ENCODE measurements at places on chromosomes 3 and 15. TPM values are rescaled to one million over a fixed set of nuclear protein-coding genes. Genes with fewer than 3 reads are reported as not detected.

GRCh38 chr15:73956743-73957135, 30.5 kb downstream of the LOXL1 start:
- peaks cover 20% of the 10 kb centered on the region for H3K4me1 ChIP-seq
- no peak overlapping the region for H3K4me3 ChIP-seq
- DNase-seq, result no peak
- no peaks in the 10 kb centered on the region for H3K36me3 ChIP-seq
- H3K27ac ChIP-seq, result peak overlapping the region; percentile 80
- no peaks in the 10 kb centered on the region for H3K27me3 ChIP-seq

- no peak for DNase-seq
- peaks cover 8% of the 10 kb centered on the region for H3K4me1 ChIP-seq
- no peak overlapping the region for H3K27ac ChIP-seq
- peaks cover 16% of the 10 kb centered on the region for H3K36me3 ChIP-seq
- H3K4me3 ChIP-seq, result no peak overlapping the region
Measured at GRCh38 chr15:42184736-42185135, 23.4 kb downstream of the VPS39 start.

DNA sequence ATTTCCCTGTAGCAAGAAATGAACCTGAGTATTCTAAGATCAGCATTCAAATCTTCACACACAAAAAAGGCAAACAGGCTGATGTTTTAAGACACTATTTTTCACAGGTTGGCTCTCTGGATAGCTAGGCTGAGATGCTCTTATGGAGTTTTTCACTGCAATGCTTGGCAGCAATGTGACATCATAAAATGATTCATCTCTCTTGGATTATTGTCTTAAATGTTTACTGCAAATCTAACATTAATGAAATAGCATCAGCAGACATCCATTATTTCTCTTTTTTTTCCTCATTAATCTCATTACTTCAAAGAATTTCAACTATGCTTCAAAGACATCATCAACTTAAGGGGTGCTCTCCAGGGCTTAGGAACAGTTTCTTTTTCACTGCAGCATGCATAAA, 23.6 kb upstream of the SSUH2 start:
- no peak overlapping the region for H3K4me3 ChIP-seq
- H3K4me1 ChIP-seq, result no peaks in the 10 kb centered on the region
- no peak for DNase-seq
- H3K36me3 ChIP-seq, result no peaks in the 10 kb centered on the region
- H3K27ac ChIP-seq, result no peak overlapping the region
- H3K27me3 ChIP-seq, result peaks cover 30% of the 10 kb centered on the region

GRCh38 chr3:24139463-24140412, 194.7 kb downstream of the NR1D2 start:
- H3K4me3 ChIP-seq, result no peak overlapping the region
- H3K27me3 ChIP-seq, result no peaks in the 10 kb centered on the region
- H3K27ac ChIP-seq, result no peak overlapping the region
- no peak for DNase-seq

- peaks cover 5% of the 10 kb centered on the region for H3K27me3 ChIP-seq
- H3K4me3 ChIP-seq, result no peak overlapping the region
- H3K4me1 ChIP-seq, result peaks cover 5% of the 10 kb centered on the region
- H3K27ac ChIP-seq, result no peak overlapping the region
Measured at GRCh38 chr15:33737687-33738601, 230.4 kb upstream of the CHRM5 start.

The MB21D2 gene
- 12.3 TPM for total RNA-seq

- no peak overlapping the region for H3K27ac ChIP-seq
- H3K4me1 ChIP-seq, result no peaks in the 10 kb centered on the region
- peaks cover 13% of the 10 kb centered on the region for H3K27me3 ChIP-seq
- H3K4me3 ChIP-seq, result no peak overlapping the region
Measured at GRCh38 chr3:39705351-39705900, 104.0 kb upstream of the MYRIP start.

DNA sequence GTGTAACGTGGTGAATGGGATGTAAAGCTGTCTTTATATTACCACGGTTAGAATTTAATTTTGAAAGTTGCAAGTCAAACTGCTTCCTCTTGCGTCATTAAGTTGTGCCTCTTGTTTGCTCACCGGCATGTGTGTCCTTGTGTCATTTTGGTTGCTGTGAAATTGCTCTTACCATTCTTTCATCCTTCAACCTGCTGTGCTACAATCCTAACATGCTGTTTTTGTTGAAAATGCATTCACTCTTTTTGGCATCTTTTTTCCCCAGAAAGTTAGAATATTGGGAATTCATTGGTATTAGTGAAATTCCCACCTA, 164.7 kb downstream of the PGPEP1L start:
- DNase-seq, result no peak
- H3K27me3 ChIP-seq, result no peaks in the 10 kb centered on the region
- H3K4me1 ChIP-seq, result peaks cover 8% of the 10 kb centered on the region
- H3K4me3 ChIP-seq, result no peak overlapping the region

The OR5K2 gene
- total RNA-seq, result not detected

GRCh38 chr15:47971637-47972036, 149.2 kb upstream of the SLC24A5 start:
- no peak overlapping the region for H3K4me3 ChIP-seq
- DNase-seq, result no peak
- no peak overlapping the region for H3K27ac ChIP-seq

- H3K36me3 ChIP-seq, result peaks cover 3% of the 10 kb centered on the region
- H3K4me1 ChIP-seq, result peaks cover 10% of the 10 kb centered on the region
- DNase-seq, result no peak
- H3K27ac ChIP-seq, result no peak overlapping the region
Measured at GRCh38 chr3:146222204-146223046, 28.5 kb downstream of the PLSCR4 start.

DNA sequence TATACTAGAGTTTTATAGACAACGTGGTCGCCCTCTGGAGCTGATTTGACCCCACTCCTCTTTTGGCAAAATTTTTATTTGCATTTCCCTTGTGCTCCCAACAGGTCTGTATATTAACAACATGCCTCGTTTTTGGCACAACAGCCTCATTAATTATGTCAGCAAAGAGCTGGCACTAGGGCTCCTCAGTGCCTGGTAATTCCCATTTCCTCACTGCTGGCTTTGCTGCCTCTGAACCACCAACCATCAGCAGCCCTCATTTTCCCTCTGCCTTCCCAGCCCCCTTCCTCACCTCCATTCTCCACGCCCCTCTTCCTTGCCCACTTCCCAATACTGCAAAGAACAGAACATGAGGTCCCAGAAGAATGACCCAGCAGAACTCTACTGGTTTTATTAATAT, 204.8 kb downstream of the ABHD5 start:
- no peak overlapping the region for H3K27ac ChIP-seq
- H3K27me3 ChIP-seq, result peaks cover 69% of the 10 kb centered on the region
- peaks cover 4% of the 10 kb centered on the region for H3K36me3 ChIP-seq
- H3K4me1 ChIP-seq, result peaks cover 9% of the 10 kb centered on the region

The C3orf70 gene
- 0.08 TPM for total RNA-seq

- no peaks in the 10 kb centered on the region for H3K27me3 ChIP-seq
- no peak overlapping the region for H3K27ac ChIP-seq
- no peak overlapping the region for H3K4me3 ChIP-seq
- no peaks in the 10 kb centered on the region for H3K4me1 ChIP-seq
Measured at GRCh38 chr3:28637742-28638141, 289.1 kb upstream of the AZI2 start.

- H3K4me1 ChIP-seq, result no peaks in the 10 kb centered on the region
- H3K27me3 ChIP-seq, result peaks cover 29% of the 10 kb centered on the region
- DNase-seq, result no peak
Measured at GRCh38 chr3:13286873-13287272, 133.2 kb downstream of the NUP210 start.

- H3K27ac ChIP-seq, result no peak overlapping the region
- H3K27me3 ChIP-seq, result peaks cover 14% of the 10 kb centered on the region
- no peaks in the 10 kb centered on the region for H3K4me1 ChIP-seq
- no peaks in the 10 kb centered on the region for H3K36me3 ChIP-seq
- no peak for DNase-seq
Measured at GRCh38 chr3:56130036-56130435, 338.2 kb downstream of the ERC2 start.

GRCh38 chr3:56291244-56291680, 177.0 kb downstream of the ERC2 start:
- peaks cover 22% of the 10 kb centered on the region for H3K27me3 ChIP-seq
- no peak overlapping the region for H3K27ac ChIP-seq
- no peak overlapping the region for H3K4me3 ChIP-seq
- no peaks in the 10 kb centered on the region for H3K4me1 ChIP-seq

- DNase-seq, result no peak
- no peak overlapping the region for H3K4me3 ChIP-seq
- peaks cover 2% of the 10 kb centered on the region for H3K4me1 ChIP-seq
- H3K36me3 ChIP-seq, result peaks cover 3% of the 10 kb centered on the region
Measured at GRCh38 chr15:99989095-99989494, 255.9 kb upstream of the LYSMD4 start.

- peaks cover 2% of the 10 kb centered on the region for H3K4me1 ChIP-seq
- H3K27me3 ChIP-seq, result no peaks in the 10 kb centered on the region
- no peak overlapping the region for H3K27ac ChIP-seq
Measured at GRCh38 chr3:132537297-132537696, 59.8 kb upstream of the ACKR4 start.

The ATRIP gene
- 9.3 TPM for total RNA-seq

DNA sequence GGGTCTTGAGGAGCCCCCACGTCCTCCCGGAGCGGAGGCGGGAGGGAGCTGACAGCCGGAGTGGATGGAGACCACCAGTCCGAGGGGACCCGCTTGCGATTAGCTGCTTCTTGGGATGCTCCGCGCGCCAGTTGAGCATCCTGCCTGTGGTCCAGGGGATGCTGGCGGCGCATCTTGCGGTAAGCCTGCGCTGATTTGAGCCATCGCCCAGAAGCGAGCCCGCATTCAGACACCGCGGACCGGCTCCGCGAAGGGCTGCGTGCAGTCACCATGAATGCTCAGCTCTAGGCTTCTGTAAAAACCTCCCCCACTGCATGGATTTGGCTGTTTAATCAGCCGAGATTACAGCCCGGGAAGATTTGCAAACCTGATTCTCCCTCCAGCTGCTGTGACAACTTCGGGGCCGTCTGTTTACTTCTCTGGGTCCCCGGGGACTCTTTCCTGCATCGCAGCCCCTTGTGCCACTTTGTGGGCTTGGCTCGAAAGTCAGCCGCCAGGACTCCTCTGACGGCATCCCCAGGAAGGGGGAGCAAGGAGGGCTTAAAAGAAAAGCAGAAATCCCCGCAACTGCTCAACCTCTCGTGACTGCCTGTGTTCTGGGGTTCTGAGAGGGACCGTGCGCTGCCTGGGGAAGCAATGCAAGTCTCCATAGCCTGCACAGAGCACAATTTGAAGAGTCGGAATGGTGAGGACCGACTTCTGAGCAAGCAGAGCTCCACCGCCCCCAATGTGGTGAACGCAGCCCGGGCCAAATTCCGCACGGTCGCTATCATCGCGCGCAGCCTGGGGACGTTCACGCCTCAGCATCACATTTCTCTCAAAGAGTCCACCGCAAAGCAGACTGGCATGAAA, 171.1 kb downstream of the KCNAB1 start:
- H3K4me3 ChIP-seq, result peak overlapping the region; percentile 57
- H3K36me3 ChIP-seq, result no peaks in the 10 kb centered on the region
- H3K27ac ChIP-seq, result no peak overlapping the region
- DNase-seq, result no peak

GRCh38 chr3:159619341-159619885, 369.2 kb upstream of the IL12A start:
- H3K27me3 ChIP-seq, result no peaks in the 10 kb centered on the region
- H3K27ac ChIP-seq, result no peak overlapping the region
- no peaks in the 10 kb centered on the region for H3K36me3 ChIP-seq
- DNase-seq, result no peak
- no peaks in the 10 kb centered on the region for H3K4me1 ChIP-seq

The PAK6 gene
- not detected for total RNA-seq

- H3K4me3 ChIP-seq, result no peak overlapping the region
- no peaks in the 10 kb centered on the region for H3K27me3 ChIP-seq
- H3K36me3 ChIP-seq, result peaks cover 2% of the 10 kb centered on the region
Measured at GRCh38 chr3:177057768-177058167, 139.5 kb downstream of the TBL1XR1 start.

DNA sequence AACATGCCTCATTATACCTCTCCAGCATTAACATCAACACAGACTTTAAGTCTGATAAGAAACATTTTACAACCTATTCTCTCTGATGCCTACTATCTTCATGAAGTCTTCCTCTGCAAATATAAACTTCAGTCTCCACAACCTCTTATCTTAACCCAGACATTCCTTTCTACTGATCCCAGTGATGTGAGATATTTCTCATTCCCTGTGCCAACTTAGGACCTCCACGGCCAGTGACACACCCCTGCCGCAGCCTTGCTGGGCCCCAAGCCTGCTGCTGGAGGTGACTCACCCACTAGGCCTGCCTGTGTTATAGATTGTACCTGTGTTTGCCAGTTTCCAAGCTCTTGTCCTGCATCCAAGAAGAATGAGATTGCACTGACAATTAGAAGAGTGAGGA, 734.5 kb upstream of the CADM2 start:
- no peaks in the 10 kb centered on the region for H3K36me3 ChIP-seq
- no peaks in the 10 kb centered on the region for H3K27me3 ChIP-seq
- DNase-seq, result no peak
- H3K27ac ChIP-seq, result no peak overlapping the region

- H3K4me1 ChIP-seq, result no peaks in the 10 kb centered on the region
- DNase-seq, result no peak
- H3K27me3 ChIP-seq, result no peaks in the 10 kb centered on the region
- H3K27ac ChIP-seq, result no peak overlapping the region
Measured at GRCh38 chr15:35885870-35886269, 339.9 kb upstream of the DPH6 start.

DNA sequence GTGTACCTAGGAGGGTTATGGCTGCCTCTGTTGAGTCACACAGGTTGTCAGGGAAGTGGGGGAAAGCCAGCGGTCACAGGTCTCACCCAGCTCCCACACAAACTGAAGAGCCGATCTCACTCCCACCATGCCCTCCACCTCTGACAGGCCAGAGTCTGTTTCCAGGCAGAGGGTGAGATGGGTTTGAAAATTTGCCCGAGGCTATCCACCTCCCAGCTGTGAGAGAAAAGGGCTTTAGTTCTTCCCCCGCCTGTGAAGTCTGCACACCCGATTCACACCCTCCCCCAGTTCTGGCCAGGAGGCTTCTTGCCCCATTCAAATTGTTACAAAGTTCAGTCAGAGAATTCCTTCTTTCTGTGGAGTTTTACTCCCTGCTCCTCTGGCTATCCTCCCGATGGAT, 446.9 kb downstream of the EDEM1 start:
- H3K27ac ChIP-seq, result no peak overlapping the region
- H3K4me1 ChIP-seq, result no peaks in the 10 kb centered on the region
- H3K27me3 ChIP-seq, result no peaks in the 10 kb centered on the region
- DNase-seq, result no peak
- no peaks in the 10 kb centered on the region for H3K36me3 ChIP-seq
- no peak overlapping the region for H3K4me3 ChIP-seq

DNA sequence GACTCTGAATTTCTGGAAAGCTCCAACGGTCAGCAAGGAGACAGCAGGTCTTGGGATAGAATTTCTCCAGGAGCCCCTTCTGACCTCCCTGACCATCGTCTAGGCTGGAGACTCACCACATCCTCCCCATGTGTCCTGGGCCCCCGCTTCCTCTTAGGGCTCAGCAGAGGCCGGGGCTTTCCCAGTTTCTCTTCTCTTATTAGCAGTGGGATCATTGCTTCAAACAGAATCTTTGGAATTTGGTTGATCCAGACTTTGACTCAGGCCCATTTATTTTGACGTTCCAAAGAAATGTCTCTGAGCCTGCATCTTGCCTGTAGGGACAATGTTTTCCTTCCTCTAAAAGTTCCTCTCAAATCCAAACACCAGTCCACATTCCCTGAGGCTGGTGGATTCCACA, 38.4 kb upstream of the SLC6A6 start:
- no peak overlapping the region for H3K4me3 ChIP-seq
- DNase-seq, result no peak
- peaks cover 5% of the 10 kb centered on the region for H3K4me1 ChIP-seq

- no peaks in the 10 kb centered on the region for H3K27me3 ChIP-seq
- no peaks in the 10 kb centered on the region for H3K36me3 ChIP-seq
- DNase-seq, result no peak
- peaks cover 3% of the 10 kb centered on the region for H3K4me1 ChIP-seq
- no peak overlapping the region for H3K4me3 ChIP-seq
- H3K27ac ChIP-seq, result no peak overlapping the region
Measured at GRCh38 chr15:72288796-72289596, 16.6 kb upstream of the PARP6 start.

All from T-helper 17 cell (primary cell).